ENCODE measurements at places on chromosomes 1 and 21. TPM values are rescaled to one million over a fixed set of nuclear protein-coding genes. Genes with fewer than 3 reads are reported as not detected.

- H3K4me3 ChIP-seq, result no peak overlapping the region
- H3K4me1 ChIP-seq, result no peaks in the 10 kb centered on the region
- no peaks in the 10 kb centered on the region for H3K36me3 ChIP-seq
- no peak for DNase-seq
These were observed 83.2 kb upstream of the RGS4 start for GRCh38 chr1:162985816-162986435.

GRCh38 chr1:183942933-183943693 lies 94.4 kb downstream of the COLGALT2 start:
- no peak overlapping the region for H3K27ac ChIP-seq
- peaks cover 3% of the 10 kb centered on the region for H3K36me3 ChIP-seq
- peak; percentile 96 for DNase-seq
- H3K4me1 ChIP-seq, result peaks cover 14% of the 10 kb centered on the region

DNA sequence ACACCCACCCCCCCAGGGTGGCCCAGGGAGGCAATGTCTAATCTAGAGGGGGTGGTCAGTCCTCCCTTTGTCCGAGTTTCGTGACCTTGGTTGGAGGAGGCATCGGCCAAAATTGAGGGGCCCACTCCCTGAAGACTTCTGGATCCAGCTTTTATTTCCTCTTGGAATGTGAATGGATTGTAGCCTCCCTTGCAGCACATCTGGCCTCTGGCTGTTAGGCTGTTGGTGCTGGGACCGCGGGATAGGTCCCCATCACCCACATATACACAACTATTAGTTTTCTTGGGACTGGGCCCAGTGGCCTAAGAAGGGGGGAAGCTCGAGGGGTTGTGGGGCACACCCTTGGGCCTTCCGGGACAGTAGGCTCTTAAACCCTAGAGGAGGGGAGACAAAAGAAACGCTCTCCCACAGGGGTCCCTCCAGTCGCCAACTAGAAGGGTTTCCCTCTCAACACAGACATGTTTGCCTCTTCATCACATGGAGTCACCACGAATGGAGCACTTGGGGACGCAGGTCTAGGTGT lies 2.5 kb downstream of the LHX4 start:
- H3K27ac ChIP-seq, result no peak overlapping the region
- no peaks in the 10 kb centered on the region for H3K36me3 ChIP-seq
- H3K4me3 ChIP-seq, result no peak overlapping the region
- DNase-seq, result no peak

DNA sequence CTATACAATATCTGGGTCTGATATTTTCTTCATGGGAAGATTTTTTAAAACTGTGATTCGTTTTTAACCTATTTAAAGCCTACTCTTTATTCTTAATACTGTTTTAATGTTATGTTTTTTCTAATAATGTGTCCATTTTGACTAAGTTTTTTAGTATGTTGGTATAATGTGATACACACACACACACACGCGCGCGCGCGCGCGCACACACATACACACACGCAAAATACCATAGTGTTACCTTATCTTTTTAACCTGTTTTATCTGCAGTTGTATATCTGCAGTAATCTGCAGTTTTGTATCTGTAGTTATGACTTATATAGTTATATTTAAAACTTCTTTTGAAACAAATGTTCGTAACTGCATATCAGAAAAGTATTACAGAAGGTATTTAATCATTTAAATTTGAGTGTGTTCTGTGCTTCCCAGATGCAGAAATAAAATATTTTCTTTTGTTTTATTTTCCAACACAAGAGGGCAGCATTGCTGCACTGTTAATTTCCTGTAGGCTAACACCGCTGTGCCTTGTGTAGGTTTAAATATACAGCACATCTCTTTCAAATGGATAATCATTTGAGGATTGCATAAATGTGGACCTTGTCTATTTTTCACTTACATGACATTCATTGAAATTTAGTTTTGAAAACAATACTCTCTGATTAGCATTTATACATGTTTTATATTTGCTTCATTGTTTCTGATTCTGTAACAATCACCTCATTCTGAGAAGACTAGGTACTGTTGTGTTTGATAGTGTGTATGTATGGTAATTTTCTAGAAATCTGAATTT lies 166.1 kb downstream of the PDE4B start:
- no peak overlapping the region for H3K27ac ChIP-seq
- no peaks in the 10 kb centered on the region for H3K36me3 ChIP-seq
- peaks cover 7% of the 10 kb centered on the region for H3K4me1 ChIP-seq
- DNase-seq, result peak; percentile 64
- H3K4me3 ChIP-seq, result no peak overlapping the region

DNA sequence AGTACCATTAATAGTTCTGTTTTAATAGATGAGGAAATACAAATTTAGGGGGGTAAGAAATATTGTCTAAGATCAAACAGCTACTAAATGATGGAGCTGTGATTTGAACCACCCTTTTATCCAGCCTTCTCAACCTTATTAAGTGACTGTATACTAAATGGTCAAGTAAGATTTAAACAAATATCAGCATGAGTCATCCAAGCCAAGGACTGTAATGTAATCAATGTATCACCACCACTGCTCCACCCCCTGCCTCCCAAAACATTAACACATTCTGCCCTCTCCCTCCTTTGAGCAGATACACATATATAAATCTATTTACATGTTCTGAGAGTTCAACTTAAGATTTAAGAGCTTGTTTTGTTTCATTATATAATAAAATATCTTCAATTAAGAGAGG lies 58.9 kb downstream of the LRRC40 start:
- no peak for DNase-seq
- H3K4me1 ChIP-seq, result no peaks in the 10 kb centered on the region
- H3K27me3 ChIP-seq, result no peaks in the 10 kb centered on the region
- H3K4me3 ChIP-seq, result no peak overlapping the region

TRIM46 gene
- 0.22 TPM for total RNA-seq

OR2T35 gene
- not detected for total RNA-seq

RHD gene
- total RNA-seq, result 0.35 TPM
